NAMALWA (cell line): ENCODE measurements at places on chromosomes 1 and 21.

- no peak for DNase-seq
These were observed 13.6 kb downstream of the DNAJC11 start for GRCh38 chr1:6688001-6688400.

DNA sequence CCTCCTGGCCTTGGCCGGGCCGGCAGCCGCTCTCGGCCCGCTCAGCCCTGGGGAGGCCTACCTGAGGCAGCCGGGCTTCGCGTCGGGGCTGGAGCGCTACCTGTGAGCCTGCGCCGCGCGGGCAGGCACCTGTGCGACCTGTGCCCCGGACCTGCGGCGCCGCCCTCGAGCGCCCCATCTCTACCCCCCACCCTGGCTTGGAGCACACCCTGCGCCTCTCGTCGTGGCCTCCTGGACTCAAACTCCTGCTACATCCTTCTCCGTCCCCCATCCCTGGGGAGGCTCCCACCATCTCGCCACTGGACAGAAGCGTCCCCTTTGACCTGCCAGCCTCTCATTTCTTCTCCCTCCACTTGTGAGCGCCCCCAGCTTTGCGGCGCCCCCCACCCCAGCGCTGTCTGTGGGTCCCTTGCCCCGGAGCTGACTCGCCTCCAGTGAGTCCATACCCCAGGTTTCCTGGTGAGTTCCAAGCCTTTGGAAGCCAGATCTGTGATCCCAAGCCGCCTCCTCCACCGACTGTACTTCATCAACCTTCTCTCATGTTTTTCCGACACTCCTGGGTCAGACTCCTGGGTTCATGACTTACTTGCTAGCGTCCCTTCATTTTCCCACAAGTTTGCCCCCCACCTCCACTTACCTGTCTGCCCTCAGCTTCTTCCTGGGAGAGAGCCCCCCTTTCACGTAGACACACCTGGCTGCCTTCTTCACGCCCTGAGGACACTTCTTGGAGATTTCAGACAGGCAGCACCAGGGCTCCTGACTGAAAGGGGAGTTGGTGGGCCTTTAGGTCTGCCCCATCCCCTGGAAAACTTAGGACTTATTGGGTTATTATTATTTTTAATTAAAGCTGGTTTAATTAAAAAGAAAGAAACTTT lies 1.3 kb downstream of the FOXE3 start:
- DNase-seq, result no peak

- no peak for DNase-seq
These were observed 688.8 kb downstream of the PLA2G4A start for GRCh38 chr1:187517546-187517945.

DNA sequence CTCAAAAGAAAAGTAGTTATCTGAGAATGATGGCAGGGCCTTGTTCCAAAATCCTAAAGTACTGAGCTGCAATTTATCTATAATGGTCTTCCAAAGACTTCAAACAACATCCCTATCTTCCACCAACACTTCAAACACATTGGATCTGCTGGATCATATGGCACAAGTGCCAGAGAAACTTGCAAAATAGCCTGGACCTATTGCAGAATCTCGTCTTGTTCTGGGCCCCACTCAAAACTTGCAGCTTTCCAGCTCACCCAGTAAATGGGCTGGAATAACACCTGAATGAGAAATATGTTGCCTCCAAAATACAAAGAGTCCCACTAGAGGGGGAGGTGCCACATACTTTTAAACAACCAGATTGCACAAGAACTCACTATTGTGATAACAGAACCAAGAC lies 44.0 kb upstream of the PKN2 start:
- DNase-seq, result no peak

DNA sequence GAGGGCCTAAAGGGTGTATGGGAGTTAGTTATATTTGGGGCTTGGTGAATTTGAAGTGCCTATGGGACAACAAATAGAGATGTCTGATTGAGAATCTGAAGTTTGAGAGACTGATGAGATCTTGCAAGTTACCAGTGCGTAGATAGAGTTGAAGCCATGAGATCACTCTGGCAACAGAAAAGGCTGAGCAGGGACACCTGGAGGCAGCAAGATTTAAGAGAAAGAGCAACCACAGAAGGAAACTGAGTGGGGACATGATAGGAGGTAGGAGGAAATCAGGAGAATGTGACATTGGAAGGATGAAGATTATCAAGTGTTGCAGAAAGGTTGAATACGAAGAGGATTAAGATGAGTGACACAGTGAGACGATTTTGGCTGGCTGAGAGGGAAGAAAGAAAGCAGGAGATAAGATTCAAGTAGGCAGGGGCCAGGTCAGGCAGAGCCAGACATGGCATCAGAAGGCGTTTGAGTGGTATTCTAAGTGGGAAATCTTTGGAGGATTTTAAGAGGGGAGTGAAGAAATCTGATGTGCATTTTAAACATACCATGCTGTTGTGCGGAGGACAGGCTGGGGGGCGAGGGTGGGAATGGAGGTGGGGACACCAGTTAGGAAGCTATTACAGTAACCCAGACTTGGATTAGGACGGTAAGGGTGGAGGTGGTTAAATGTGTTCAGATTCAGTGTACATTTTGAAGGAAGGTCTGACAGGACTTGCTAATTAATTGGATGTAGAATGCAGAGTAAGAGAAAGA lies 3.0 kb upstream of the MPL start:
- DNase-seq, result no peak

- peak; percentile 70 for DNase-seq
These were observed 7.0 kb upstream of the HEYL start for GRCh38 chr1:39646232-39647081.

GRCh38 chr1:33660244-33660643 lies 187.8 kb downstream of the ZSCAN20 start:
- no peak for DNase-seq

DNA sequence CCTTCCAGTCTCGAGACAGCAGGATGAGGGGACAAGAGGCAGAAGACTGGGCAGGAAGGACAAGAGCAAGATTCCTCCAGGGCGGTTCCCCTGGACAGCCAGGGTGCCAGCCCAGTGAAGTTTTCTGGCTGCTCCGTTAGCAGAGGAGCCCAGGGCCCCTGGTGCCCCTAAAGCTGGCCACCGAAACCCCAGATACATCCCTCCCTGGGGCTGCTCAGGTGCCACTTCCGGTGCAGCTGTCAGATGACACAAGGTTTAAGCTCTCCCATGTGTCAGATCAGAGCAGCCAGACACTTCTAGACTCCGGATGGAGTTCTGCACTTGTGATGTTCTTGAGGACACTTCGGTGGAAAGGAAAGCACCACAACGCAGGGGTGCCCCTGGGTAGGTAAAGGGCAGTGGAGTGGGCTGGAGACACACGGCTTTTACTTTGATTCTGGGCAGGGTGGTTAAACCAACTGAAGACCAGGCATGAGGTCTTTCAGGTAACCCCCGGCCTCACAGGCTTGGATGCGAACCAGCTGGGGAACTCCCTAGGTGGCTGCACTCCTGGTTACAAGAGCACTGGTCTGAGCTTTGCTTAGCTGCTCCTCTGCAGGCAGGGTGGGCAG lies 85.7 kb downstream of the ITPKB start:
- DNase-seq, result peak; percentile 88

- DNase-seq, result no peak
These were observed 6.6 kb upstream of the MTFR1L start for GRCh38 chr1:25813071-25813733.

DNA sequence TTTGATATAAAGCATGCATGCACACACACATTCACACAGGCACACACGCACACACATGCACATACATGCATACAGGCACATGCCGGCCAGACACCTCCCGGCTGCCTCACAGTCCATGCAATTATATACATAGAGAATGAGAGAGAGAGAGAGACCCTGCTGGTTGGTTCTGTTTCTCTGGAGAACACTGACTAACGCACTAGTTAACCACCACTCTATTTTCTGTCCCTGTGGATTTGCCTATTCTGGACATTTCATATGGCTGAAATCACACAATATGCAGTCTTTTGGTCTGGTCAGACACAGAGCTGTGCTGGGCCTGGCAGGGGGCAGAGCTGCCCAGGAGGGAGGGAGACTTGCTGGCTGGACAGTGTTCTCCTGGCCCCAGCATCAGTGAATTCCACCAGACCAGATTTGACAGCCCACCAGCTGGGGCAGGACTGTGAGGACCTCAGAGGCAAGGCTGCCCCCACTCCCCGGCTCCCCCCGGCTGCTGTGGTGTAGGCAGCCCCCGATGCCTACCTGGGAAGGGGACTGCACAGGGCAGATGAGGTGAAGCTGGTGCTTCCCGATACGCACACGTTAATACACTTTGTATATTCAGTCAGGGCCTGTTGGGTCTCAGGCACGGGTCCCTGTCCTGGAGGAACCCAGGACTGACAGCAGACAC lies 152.2 kb downstream of the NPHP4 start:
- no peak for DNase-seq

GRCh38 chr1:24155011-24155782 lies 12.3 kb upstream of the IL22RA1 start:
- DNase-seq, result peak; percentile 40

DNA sequence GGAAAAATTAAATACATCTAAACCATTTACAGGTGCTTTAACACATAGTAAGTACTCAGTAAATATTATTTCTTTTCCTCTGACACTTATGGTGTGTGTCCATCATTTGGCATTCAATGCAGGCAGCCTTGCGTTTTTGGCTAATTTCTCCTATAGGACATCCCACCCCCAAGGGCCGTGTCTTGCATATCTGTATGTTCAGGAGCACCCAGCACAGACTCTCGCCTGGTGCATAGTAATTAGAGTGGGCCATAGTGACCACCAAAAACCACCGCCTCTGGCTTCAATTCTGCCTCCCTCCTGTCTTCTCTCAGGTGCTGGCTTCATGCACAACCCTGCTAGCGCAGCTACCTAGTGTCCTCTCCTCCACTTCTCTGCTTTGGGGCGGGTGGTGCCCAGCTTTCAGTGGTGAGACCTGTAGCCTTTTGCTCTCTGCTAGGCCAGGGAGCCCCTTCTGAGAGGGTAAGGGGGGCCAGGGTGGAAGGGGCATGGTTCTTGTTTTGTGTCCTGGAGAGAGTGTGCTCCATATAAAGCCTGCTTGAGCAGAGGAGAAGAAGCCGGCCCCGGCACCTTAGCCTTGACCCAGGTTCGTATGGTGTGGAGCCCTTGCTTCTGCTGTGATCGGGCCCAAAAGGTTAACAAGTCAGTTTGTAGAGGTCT lies 33.4 kb downstream of the BATF3 start:
- DNase-seq, result no peak

DNA sequence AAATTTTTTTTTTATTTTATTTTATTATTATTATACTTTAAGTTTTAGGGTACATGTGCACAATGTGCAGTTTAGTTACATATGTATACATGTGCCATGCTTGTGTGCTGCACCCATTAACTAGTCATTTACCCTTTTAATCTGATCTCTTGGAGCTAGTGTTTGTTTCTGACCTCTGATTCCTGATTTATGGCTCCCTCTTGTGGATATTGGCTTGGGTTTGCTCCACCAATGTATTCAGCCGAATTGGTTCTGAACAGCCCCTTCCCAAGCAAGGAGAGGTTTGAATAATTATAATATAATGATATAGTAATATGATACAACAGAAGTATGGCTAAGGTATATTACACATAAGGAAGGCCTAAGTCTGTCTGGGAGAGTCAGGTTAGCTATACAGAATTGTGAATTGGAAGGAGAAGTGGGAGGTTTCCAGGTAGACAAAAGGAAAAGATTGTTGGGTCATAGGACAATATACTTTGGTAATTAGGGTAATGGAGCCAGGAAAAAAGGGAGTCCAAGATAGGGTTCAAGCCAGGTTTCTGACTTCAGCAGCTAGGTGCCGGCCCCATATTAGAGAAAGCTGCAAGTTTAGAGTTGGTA lies 53.1 kb upstream of the HMCN1 start:
- DNase-seq, result peak; percentile 76

DNA sequence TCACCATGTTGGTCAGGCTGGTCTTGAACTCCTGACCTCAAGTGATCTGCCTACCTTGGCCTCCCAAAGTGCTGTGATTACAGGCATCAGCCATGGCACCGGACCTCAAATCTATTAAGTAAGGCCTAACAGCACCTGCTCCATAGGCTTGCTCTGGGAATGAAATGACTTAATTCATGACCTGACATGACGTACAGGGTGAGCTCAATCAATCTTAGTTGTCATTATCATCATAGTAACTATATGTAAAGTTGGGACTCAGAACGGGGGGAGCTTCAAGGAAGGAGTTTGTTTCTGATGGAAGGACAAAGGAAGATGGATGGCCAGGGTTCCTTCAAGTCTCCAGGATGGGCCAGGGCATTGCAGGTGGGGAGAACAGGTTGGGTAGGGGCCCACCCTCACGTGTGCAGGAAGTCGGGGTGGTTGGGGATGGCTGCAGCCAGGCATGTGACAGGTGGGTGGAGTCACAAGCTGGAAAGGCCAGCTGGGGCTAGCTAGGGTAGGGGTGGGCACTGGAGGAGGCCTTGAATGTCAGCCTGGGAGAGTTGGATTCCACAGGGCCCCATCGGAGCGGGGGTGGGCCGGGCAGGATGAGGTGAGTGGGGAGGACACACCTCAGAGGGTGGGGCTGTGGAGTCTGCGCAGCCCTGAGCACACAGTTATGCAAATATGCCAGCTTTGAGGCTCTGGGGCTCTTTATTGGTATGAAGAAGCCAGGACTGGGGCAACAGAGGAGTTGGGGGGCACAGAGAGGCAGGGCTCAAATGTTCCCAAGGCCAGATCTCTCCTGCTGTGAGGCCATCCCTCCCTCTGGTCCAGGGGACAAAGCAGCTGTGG lies 9.6 kb downstream of the TRIM62 start:
- peak; percentile 24 for DNase-seq

DNA sequence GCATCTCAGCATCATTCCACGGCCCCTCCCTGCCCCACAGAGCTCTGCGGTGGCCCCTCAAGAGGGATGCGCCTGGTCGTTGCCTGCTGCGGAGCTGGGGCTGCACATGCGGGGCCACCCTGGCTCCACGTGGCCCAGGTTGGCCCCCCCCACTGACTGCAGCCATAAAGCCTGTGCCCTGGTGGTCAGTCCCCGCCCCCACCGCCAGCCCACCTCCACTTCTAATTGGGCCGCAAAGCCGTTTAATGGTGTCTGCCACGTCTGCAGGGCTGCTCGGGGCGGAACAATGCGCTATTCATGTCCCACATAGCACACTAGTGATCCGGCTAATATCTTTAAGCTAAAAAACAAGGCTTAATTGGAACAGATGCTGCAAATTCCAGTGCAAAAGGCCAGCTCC lies 33.5 kb upstream of the ACTRT2 start:
- no peak for DNase-seq

GRCh38 chr21:41578083-41578482 lies 70.1 kb upstream of the TMPRSS2 start:
- DNase-seq, result no peak

GRCh38 chr1:37010011-37010410 lies 24.3 kb downstream of the GRIK3 start:
- DNase-seq, result no peak

DNA sequence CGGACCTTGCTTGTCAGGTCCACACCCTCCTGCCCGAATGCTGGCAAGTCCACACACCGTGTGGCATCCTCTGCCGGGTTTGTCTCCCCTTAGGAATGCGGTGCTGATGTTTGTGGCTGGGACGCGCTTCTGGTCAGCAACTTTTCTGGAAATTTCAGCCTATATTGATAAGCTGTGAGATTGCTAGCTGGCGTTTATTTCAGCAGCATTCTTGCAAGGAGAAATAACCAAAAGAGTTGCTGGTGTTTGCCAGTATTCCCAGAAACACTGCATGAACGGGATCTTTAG lies 601 bp downstream of the CEPT1 start:
- no peak for DNase-seq
